ENCODE measurements at places on chromosomes 12 and 14.

GRCh38 chr14:53011053-53011462 lies 60.2 kb upstream of the FERMT2 start:
- peak; percentile 94 for DNase-seq

DNA sequence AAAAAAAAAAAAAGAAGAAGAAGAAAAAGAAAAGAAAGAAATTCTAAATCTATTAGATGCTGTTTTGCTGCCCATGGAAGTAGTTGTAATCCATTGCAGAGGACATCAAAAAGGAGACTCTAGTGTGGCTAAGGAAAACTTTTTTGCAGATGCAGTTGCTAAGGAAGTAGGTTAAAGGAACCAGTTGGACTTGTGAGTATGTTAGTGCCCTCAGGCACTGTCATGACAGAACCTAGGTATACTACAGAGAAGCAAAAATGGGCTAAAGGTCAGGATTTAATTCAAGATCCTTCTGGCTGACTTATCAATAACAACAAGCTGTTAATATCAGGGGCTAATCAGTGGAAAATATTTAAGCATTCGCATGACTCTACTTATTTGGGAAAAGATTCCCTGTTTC lies 1571.6 kb upstream of the FLRT2 start:
- no peak for DNase-seq

DNA sequence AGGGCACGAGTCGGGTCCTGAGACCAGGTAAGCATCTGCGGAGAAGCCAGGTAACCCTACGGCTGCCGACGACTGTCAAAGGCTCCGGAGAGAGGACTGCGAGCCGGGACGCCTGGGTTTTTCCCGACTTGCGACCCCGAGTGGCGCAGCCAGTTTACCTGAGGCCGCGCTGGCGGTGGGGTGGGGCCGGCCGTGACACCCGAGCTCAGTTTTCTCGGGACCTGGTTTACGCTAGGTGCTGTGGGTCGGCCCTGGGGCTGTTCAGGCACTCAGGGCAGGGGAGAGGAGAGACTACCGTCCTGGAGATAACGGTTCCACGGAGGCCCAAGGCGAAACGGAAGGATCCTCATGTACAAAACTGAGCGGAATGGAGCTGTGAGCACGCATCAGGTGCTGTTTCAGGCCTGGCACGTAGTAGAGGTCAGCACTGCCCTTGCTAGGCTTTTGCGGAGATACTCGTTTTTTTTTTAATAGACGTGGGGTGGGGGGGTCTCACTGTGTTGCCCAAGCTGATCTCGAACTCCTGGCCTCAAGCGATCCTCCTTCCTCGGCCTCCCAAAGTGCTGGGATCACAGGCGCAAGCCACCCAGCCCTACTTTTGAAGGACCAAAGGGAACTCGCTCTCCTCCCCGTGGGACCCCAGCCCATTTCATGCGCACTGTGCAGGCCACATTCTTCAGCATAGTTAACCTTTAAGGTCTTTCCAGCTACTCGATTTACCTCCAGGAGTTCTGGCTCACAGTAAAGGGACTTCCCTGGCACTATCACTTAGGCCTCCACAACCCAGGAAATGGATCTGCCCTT lies 471 bp downstream of the MTRFR start:
- no peak for DNase-seq

- DNase-seq = no peak
Observed at GRCh38 chr14:72925815-72926291, 411 bp upstream of the DCAF4 start.

- no peak for DNase-seq
Observed at GRCh38 chr12:2879853-2880252, 2.8 kb downstream of the RHNO1 start.

DNA sequence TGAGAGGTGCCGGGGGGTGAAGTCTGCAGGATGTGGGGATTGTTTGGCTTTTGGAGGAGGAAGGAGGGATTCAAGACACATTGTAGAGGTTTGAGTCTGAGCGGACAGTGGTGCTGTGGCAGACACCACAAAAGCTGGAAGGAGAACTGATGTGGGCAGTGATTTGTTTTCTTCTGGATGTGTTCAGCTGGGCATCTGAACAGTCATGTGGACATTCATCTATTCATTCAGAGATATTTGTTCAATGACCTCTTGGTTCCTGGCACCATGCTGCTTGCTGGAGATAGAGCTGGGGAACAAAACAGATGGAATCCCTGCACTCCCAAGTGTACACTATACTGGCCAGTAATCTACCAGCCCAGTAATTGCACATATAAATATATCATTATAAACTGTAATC lies 64.0 kb downstream of the PTPN11 start:
- DNase-seq = no peak

DNA sequence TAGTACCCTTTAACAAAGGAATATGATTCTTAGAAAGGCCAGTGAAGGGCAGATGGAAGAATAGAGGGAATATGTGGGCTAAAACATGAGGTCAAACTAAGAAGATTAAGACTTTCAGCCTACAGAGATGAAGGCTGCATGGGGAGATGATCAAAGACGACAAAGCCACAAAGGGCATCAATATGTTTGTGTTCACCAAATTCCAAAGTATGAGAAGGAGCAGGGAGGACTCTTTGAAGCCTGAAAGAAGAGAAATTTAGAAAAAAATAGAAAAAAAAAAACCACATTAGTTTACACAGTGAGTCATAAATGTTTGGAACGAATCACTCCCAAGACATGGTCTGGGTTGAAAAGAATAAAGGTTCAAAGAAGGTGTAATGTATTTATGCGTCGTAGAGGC lies 131.8 kb downstream of the NEDD1 start:
- DNase-seq = peak; percentile 36

- DNase-seq = no peak
Observed at GRCh38 chr12:104459368-104459909, 2.7 kb downstream of the CHST11 start.

DNA sequence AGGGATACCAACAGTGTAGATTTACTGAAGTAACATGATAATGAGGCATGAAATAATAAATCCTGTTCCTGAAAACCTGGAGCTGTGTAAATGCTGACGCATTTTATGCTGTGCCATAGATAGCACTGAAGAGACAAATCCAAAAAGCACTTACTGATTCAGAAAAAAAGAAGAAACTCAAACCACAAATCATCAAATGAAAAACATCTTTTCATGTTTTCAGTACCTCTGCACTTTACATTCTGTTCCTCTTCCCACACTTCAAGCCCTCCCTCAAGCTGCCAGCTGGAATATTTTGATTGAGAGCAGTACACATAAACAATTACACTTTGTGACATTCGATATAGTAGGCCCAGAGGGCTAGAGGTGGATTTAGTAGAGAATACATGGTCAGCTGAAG lies 362.3 kb downstream of the NAV3 start:
- no peak for DNase-seq

DNA sequence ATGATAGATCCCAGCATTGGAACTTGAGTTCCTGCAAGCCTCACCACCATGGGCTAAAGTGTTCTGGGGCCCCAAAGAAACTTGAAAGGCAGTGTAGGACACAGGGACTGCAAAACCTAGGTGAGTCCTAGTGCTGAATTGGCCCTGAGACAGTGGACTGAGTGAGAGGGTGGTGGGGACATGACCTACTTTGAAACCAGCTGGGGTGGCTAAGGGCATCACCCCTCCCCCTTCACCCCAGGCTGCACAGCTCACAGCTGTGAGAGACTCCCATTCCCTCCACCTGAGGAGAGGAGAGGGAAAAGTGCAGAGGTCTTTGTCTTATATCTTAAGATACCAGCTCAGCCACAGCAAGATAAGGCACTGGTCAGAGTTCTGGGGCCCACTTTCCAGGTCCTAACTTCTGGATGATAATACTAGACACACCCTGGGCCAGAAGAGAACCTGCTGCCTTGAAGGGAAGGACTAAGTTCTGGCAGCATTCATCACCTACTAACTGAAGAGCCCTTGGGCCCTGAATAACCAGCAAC lies 62.5 kb downstream of the MAPKAPK5 start:
- no peak for DNase-seq

DNA sequence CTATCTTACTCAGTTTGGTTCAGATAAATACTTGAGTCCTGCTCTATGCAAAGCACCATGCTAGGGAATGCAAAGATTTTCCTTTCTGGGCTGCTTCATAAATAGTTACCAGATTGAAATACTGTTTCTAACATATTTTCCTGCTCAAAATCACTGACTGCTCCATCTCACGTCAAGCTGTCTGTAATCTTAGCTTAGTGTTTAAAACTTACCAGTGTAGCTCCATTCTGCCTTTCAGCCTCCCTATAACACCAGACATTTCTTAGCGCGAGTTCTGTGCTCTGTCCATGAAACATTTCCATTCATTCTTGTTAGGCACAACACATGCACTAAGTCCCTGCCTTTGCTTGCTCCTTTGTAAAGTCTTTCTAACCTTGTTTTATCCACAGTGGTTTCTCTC lies 129.4 kb downstream of the NPAS3 start:
- no peak for DNase-seq

GRCh38 chr14:87617079-87617478 lies 375.9 kb downstream of the GALC start:
- DNase-seq = no peak

All from non-pigmented ciliary epithelial cell (primary cell).